Mammary microvascular endothelial cell (primary cell): ENCODE measurements at places on chromosomes 4 and X. TPM values are rescaled to one million over a fixed set of nuclear protein-coding genes. Genes with fewer than 3 reads are reported as not detected.

The ADRA2C gene
- total RNA-seq = 0.27 TPM in 1 of 2 replicates, not detected in the other

The KCNIP4 gene
- not detected in 2 replicates for total RNA-seq

The NDST4 gene
- total RNA-seq = not detected in 2 replicates

The CXorf58 gene
- total RNA-seq = not detected in 2 replicates

The GLRA3 gene
- total RNA-seq = not detected in 2 replicates

The TLR6 gene
- total RNA-seq = 1.3 and 1.4 TPM in 2 replicates

The C4orf50 gene
- under 0.01 TPM in 1 of 2 replicates, not detected in the other for total RNA-seq

The ARHGAP24 gene
- 99.1 and 105 TPM in 2 replicates for total RNA-seq

The NSG1 gene
- total RNA-seq = 2.4 and 2.7 TPM in 2 replicates

The TMPRSS11A gene
- not detected in 2 replicates for total RNA-seq

The SH2D1A gene
- total RNA-seq = not detected in 2 replicates

The PQBP1 gene
- 65.1 and 81.8 TPM in 2 replicates for total RNA-seq

The ETDC gene
- total RNA-seq = not detected in 2 replicates

The GPRASP3 gene
- total RNA-seq = 3.0 and 4.0 TPM in 2 replicates

The SRPX gene
- 164 and 174 TPM in 2 replicates for total RNA-seq

The COQ2 gene
- 21.7 and 28.7 TPM in 2 replicates for total RNA-seq

The PASD1 gene
- not detected in 2 replicates for total RNA-seq

The DNAAF6 gene
- total RNA-seq = not detected in 2 replicates

The DMRTC1B gene
- total RNA-seq = not detected in 2 replicates

The SSX2B gene
- not detected in 2 replicates for total RNA-seq
